DMS 273 treated with DMSO at 0.1 percent for 48 hours (cell line): ENCODE measurements at places on chromosomes 2 and 18.

- no peak for DNase-seq
Observed at GRCh38 chr2:236119003-236119402, 49.2 kb downstream of the GBX2 start.

GRCh38 chr18:48749768-48750167, 201.0 kb downstream of the SMAD7 start:
- DNase-seq, result no peak

- DNase-seq, result no peak
Observed at GRCh38 chr18:48894799-48895346, 55.9 kb downstream of the SMAD7 start.

DNA sequence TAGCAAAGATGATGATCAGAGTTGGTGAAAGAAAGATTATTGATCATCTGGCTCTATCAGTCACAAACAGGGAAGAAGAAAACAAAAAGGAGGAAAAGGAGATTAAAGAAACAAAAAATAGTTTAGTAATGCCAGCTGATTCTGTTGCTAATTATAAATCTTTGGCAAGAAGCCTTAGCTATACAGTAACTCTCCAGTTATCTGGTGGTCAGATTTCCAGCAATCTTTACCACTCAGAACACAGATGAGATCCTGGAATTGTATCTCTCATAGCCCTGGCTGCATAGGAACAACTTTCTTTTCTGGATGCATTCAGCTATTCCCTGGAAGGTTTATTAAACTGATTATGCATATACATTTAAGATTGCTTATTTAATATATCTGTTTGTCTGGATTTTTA, 256.8 kb upstream of the ZEB2 start:
- no peak for DNase-seq

DNA sequence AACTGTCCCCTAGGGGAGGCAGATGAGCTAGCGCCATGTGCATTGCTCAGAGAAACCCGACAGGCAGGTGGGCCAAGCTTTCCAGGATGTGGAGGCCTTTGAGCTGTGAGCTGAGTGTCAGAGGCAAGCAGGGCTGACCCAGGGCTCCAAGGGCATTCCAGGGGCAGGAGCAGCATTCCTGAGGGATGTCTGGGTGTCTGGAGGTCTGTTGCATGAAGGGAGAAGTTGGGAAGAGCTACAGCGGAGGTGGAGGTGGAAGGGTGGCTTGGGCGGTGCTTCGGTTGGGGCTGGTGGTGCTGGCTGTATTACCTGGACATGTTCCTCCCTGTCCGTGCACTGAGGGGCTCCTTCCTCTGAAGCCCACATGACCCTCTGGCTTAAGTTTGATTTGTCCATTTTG, 102.8 kb downstream of the RNF144A start:
- no peak for DNase-seq

DNA sequence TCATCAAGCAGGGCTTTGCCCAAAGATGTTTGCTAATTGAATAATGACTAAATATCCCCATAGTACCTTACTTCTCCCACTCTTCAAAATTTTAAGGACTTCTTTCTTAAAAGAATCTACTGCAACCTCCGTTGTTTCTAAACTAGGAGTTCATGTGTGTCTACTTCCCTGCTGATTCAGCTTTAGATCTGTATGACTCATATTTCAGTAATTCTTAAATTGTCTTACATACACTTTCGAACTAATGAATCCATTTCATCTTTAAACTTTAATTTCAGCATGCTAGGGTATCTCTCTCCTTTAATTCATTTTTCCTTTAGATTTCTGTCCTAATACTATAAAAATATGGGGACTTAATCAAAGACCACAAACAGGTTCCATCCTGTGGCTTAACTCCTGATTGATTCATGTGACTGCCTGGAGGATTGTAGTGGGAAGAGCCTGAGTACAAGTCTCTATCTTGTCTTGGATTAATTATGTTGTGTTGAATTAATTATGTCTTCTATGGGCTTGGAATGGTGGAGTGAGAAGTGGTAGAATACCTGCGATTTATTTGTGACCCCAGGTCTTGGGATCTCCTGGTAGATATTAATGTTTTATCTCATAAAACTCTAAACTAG, 24.9 kb upstream of the COL5A2 start:
- no peak for DNase-seq

DNA sequence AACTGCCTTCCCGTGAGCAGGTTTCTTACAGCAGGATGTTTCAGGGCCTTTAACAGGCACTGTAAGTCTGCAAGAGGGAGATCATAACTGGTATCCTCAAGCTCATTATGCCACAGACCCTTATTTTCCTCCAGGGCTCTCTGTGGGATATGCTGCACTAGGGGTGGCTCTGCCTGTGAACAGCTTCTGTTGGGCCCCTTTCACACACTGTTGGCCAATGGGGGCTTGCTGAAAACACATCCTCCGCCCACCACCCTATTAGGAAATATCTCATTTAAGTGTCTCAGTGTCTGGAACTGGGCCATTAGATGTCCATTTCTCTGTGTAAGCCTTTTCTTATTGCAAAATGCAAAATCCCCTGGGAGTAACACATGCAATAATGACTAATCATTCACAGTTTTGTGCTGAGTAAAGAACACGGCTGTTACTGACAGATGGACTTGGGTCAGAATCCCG, 414.3 kb upstream of the HS6ST1 start:
- DNase-seq, result no peak

DNA sequence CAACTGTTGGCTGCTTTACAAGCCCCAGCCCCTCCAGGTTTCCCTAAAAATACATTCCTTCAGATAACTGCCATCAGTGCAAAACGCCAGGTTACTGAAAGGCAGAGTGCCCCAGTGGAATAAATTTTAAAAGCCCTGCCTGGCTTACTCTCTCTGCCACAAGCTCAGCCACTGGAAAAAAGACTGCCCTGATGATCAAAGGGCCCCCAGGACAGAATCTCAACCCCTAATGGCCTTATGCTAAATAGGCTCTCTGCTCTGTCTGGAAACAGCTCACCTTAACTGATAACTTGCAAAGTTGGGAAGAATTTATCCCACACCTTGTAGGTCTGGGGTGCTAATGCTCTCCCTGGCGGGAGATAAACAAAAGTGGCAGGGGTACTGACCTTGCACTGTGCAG, 33.9 kb downstream of the CFAP53 start:
- no peak for DNase-seq

DNA sequence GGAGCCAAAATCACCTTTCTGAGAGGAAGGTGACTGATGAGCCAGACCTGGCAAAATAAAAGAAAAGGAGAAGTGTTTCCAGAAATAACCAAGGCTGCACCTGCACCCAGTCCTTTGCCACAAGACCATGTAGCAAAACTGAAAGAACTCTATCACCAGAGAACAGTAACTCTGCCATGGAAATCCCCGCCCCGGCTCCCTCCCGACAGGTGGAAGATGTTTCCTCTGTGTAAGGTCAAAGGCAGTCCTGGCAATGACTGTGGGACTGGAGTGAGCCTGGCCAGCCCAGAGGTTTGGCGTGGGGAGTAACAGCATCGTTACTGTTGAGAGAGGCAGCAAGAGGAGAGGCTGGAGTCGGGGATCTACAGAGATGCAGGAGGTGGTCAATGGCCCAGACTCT, 42.3 kb downstream of the SPRED2 start:
- DNase-seq, result no peak

DNA sequence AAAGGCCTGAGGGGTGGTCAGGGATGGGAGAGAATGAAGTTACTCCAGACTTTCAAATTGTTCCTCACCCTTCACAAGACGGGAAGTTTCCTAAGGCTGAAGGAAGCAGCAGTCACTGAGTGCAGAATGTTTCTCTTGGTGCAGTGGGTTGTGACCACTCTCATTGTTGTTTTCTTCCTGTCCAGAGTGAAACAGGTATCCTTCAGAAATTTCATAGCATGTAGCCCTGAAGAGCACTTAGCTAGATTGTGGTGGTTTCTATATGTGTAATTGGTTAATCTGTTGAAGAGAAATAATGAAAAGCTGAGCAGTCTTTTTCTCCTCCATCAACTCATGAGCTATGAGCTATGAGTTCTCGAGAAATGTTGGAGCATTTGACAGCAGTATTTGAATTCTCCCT, 96.8 kb downstream of the GPD2 start:
- DNase-seq, result no peak

GRCh38 chr2:24909555-24910177, 10.4 kb downstream of the ADCY3 start:
- no peak for DNase-seq

GRCh38 chr2:161839926-161840325, 215.7 kb downstream of the SLC4A10 start:
- DNase-seq, result no peak

DNA sequence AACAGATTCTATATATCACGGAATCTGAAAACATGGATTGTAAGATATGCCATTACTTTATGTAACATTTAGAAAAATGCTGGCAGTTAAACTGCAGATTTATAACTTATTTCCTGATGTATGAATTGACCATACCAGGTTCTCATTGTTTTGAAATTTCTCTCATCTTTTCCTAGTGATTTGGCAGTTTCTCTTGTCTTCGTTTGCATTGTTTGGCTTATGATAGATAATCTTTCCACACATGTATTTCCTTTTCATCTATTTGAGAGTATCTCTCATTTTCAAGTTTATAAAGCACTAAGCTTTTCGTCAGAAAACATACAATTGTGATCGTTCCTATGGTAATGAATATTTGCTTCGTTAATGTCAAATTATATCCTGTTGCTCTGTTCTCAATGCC, 16.3 kb downstream of the NBEAL1 start:
- no peak for DNase-seq

DNA sequence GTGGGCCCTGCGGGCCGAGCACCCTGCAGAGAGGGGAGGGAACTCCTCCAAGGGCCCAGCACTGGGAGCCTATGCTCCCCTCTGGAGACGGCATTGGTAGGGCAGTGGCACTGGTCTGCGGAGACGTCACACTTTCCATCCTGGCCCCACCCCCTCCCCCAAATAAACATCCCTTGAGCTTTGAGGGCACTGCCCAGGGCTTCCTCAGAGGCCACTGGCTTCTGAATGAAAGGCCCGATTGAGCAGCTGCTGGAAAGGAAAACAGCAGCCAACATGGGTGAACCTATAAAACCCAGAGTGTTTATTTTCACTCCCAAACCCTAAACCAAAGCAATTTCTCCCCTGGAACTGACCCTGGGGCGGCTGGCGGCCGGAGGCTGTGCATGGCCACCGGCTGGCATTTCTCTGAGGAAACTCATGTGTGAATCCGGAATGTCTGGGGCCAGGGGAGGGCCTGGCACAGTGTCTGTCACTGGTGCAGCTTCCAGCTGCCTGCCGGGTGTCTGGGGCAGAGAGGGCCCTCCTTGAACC, 138.9 kb downstream of the DYSF start:
- no peak for DNase-seq

- no peak for DNase-seq
Observed at GRCh38 chr18:13183359-13183758, 35.2 kb upstream of the LDLRAD4 start.

DNA sequence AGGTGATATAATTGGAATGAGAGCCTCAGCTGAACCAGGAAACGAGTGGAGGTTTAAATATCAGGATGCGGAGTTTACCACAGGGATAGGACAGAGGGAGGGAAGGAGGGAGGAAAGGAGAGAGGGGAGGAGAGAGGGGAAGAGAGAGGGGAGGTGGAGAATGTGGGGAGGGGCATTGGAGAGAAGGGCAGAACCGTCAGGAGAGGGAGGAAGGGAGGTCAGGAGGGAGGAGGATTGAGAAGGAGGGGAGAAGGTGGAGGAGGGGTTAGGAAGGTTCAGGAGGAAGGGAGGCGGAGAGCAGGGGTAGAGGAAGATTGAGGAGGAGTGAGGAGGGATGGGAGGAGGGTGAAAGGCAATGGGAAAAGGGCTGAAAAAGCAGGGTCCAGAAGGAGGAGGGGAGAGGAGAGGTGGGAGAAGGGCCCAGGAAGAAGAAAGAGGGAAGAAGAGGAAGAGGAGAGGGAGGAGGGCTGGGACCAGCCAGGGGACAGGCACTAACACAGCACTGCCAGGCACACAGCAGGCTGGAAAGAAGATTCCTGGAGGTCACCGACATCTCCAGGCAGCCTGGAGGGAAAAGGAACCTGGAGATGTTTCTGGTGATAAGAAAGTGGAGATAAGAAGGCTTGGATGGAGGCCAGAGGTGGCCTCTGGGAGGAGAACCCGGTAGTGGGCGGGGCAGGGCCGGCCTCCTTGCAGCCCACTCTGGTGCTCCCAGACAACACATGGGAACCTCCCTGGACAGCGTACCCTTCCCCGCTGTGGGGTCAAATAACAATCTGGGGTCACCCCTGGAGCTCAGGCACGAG, 176.7 kb upstream of the SMAD2 start:
- DNase-seq, result no peak

DNA sequence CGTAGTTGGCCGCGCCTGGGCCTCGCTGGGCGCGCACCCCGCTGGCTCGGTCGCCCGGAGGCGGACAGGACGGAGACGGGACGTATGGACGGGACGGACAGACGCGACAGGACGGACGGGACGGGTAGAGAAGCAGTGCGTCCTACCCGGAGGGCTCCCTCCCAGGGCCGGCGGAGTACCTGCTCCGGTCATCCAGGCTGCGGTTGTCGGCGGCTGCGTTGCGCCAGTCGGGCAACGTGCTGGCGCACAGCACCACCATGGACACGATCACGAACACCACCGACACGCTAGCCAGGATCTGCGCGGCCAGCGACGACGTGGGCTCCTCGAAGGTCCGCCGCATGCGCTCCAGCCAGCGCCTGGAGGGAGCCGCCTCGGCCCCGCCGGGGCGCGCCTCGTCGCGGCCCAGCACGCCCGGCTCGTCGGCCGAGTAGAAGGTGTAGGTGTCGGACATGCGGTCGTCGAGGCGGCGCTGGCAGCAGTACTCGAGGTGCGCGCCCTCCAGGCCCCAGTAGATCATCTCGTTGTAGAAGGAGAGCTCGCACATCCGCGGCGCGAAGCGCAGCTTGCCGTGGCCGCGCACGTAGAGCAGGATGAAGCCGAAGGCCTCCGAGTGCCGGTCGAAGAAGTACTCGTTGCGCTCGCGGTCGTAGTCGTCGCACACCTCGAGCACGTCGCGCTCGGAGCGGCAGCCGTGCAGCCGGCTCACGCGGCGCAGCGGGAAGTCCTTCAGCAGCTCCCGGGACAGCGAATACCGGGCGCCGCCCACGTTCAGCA, 903 bp downstream of the KCNG3 start:
- DNase-seq, result no peak

GRCh38 chr18:10015288-10015701, 101.5 kb downstream of the VAPA start:
- no peak for DNase-seq

- no peak for DNase-seq
Observed at GRCh38 chr2:160469164-160469563, 24.4 kb downstream of the RBMS1 start.

GRCh38 chr2:156437272-156437930, 1.2 kb downstream of the GPD2 start:
- DNase-seq, result no peak

DNA sequence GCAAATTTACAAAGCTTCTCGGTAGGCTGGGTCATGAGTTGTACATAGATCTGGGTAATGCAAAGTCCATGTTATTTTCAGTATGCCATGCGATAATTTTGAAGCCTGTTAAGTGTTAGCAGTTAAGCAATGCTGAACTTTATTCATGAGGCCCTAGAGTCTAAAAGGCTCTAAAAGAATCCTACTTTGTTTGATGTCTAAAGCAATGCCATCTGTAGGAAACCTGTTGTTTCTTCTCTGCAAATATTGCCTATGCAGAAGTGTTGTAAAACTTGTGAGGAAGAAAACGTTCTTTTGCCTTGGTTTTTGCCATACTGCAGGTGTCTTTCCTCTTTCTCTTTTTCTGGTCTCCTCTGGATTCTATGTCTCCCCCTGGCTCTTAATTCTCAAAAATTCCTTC, 9.1 kb downstream of the ARHGAP15 start:
- DNase-seq, result no peak

GRCh38 chr2:111118481-111118980, 2.2 kb upstream of the BCL2L11 start:
- no peak for DNase-seq

GRCh38 chr2:120739438-120740090, 3.9 kb downstream of the GLI2 start:
- no peak for DNase-seq
